Activated T-helper 1 cell treated with anti-CD3 and anti-CD28 coated beads, Interleukin-2, amount 50 U/mL, for 16 hours (primary cell): ENCODE measurements at places on chromosomes 2 and 18.

DNA sequence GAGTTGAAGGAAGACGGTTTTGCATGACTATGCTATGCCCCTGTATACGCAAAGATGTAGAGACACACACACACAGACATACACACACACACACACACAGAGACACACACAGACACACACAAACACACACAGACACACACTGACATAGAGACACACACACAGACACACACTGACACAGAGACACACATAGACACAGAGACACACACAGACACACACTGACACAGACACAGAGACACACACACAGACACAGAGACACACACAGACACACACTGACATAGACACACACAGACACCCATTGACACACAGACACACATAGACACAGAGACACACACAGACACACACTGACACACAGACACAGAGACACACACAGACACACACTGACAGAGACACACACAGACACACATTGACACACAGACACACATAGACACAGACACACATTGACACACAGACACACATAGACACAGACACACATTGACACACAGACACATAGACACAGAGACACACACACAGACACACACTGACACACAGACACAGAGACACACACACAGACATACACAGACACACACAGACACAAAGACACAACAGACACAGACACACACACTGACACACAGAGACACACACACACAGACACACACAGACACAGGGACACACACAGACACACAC, 121.3 kb downstream of the BCL2 start:
- DNase-seq, result no peak

DNA sequence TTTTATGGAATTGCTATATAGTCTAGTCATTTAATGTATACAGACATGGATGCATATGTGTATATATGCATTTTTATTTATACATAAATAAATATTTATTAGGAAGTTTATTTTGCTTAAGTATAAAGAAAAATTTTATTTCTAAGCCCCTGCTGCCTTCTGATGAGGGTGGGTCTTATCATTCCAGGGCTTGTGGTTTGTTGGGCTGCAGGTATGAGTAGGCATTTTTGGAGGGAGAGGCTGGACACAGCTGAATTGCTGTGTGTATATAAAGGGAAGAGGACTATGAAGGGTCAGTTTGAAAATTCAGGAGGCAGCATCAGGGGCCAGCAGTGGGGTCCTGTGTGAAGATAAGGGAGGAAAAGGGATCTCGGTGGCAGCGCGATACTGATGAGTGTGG, 189.4 kb downstream of the TMEM182 start:
- no peak for DNase-seq

DNA sequence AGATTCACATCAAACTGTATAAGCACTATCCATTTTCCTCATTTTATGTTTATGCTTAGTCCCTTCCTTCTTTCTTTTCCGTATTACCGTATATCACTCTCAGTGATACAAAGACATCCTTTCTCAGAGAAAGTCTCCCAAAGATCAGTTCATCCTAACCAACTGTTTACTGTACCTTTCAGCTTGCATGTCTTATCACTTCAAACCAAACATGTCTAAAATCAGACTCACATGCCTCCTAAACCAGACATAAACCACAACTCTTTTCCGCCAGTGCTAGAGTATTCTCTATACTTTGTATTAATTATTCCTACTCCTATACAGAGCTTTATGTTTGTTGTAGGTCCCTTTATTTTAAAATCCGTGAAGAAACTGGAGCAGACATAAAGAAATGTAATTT, 41.5 kb downstream of the KCMF1 start:
- DNase-seq, result no peak

DNA sequence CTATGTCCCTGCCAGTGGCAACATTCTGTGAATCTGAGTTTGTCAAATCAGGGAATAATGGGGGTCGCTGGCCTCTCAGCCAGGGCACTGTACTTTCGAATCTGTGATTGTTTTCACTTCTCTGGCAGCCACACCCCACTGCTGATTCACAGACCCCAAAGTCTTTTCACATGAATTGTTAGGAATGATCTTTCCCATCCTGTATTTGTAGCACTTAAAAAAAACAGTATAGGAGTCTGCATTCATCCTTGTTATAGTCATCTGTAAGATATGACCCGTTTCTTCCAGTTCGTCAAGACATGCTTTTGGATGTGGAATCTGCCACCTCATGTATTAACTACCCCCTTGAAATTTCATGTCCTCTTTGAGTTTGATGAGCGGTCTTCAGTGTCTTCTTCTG, 928 bp downstream of the NAGK start:
- DNase-seq, result no peak

- no peak for DNase-seq
Observed at GRCh38 chr2:145759228-145759915, 1239.5 kb upstream of the ZEB2 start.
